ENCODE measurements at places on chromosomes 5 and 9.

DNA sequence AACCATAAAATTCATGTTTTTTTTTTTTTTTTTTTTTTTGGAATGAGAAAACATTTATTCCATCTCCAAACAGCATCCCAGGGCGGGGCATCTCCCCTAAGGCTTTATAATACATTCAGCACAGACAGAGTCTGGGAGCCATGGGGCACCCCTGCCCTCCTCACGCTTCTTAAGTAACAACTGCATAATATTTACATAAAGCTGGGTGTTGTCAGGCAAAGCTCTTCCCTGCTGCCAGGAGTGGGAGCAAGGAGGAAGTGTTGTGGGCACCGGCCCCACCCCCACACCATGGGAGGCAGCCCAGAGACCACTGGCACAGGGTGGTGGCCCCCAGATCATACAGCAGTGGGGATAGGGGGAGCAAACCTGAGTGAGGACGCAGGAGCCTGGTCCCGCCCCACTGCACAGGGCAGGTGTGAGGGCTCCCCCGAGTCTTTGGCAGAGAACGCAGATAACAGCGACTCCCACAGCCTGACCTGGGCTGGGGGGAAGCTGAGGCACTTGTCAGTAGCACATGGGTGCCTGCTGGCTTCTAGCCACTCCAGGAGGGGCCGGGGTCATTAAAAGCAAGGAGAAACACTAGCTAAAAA is 86.1 kb upstream of the CEP78 start:
- DNase-seq: no peak

DNA sequence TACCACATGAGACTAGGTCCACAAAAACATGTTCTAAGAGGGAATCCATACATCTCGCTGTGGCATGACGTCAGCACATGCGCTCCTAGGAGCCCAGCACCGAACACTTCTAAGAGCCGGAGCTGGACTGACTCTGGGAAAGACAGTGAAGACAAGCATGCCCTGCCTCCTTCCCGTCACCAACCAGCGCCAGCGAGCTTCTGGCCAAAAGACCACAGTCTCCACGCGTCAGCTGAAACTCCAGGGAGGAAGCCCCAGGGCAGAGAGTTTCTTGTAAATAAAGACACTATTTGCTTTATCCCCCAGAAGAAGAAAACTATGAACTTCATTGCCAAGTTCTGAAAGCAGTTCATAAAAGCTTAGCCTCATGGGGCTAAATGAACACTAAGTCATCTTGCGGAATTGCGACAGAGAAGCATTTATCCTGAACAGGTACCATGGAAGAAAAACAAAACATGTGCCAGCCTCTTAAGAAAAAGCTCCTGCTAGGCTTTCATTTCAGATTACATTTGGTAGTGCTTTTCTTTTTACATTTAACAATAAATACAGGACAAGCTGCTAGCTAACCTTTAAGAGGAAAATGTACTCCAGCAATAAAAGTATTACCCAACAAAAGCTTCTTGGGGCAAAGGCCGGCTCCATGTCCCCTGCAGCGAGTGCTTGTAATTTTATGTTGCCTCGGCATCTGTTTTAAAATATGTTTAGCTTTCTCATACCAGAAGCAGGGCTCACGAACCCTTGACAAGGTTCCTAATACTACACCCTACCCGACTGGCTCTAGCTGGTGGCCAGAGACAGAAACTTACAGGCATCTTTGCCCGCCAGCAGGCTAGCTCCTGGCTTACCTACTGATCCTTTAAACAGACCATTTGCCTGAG is 96.5 kb downstream of the PRRT1B start:
- DNase-seq: peak; percentile 63

- peak; percentile 10 for DNase-seq
Observed at GRCh38 chr5:167049043-167049663, 1242.3 kb upstream of the WWC1 start.

DNA sequence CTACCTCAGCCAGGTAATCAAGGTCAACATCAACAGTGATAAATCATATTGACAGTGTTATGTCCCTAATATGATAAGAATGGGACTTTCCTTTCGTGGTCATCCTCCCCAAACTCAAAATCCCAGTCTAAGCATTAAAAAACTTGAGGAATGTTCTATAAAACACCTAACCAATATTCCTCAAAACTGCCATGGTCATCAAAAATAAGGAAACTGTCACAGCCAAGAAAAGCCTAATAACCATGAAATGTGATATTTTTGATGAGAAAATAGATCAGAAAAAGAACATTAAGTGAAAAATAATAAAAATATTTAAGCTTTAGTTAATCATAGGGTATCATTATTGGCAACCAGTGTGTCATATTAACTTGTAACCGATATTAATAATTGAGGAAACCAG is 232.1 kb upstream of the ATP10B start:
- DNase-seq: no peak

- DNase-seq: no peak
Observed at GRCh38 chr9:23824830-23825591, 1.0 kb downstream of the ELAVL2 start.

DNA sequence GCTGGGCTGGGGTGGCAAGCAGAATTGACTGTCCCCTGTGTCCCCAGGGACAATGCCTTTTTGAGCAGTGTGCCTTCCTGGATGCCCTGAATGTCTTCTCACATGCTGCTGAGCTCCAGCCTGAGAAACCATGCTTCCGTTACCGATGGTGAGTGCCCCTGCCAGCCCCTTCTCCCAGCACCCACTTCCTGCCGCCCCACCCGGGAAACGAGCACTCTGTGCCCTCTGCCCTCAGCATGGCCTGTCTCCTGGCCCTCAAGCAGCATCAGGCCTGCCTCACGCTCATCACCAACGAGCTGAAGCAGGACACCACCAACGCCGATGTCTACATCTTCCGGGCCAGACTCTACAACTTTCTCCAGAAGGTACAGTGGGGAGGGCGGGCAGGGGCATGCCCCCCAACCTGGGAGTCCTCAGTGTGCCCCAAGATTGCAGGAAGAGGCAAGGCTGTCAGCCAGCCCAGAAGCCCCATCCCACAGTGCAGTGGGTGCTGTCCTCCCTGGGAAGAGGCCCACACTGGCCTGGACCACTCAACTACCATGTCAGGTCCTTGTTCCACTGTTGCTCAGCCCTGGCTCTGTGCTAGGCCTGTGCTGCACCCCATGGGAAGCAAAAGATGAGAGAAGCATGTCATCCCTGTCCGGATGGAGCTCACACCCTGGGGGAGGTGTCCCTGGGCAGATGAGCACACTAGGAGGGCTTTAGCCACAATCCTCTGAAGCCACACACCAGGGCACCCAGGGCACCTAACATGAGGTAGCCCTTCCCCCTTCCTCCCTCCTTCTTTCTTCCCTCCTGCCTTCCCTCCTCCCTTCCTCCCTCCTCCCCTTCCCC is 4.4 kb downstream of the TTC16 start:
- no peak for DNase-seq

DNA sequence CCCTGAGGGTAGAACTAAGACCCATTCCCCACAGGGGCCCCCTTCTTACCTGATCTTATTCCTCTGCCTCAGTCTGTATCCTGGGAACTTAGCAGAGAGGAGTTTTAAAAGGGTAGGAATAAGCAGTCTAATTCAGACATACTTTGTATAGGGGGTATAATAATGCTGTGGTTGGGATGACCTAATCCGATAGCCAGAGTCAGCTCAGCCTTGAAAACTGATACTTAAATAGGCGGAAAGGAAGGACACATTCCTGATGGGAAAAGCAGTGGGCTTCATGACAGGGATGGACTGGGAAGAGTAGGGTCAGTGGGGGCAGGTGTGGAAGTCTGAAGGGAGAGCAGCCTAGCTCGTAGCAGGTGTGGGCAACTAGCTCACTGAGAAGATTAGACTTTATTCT is 52.2 kb upstream of the TESK1 start:
- no peak for DNase-seq

DNA sequence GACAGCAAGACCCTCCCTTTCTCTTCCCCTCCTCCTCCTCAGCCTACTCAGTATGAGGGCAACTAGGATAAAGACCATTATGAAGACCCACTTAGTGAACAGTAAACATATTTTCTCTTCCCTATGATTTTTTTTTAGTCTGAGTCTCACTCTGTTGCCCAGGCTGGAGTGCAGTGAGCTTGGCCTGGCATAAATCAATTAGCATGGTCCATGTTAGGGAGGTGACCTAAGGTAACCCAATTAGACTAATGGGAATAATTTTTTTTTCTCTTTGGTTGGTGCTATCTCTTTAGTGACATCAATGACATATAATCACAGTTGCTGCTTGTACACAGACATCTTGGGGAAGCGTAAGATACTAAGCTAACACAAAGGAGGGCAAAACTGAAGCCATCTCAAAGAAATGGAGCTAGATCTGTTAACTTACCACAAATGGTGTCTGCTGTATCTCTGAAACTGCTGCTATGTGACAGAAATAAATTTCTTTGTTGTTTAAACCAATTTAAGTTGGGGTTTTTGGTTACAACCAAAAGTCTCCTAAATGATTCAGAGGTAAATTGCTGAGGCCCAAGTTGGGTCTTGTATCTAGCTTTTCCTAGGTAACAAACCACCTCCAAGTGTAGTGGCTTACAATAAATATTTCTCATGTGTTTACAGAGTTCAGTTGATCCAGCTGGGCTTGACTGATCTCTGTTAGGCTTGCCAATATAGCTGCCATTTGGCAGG is 13.3 kb downstream of the PKD2L2 start:
- no peak for DNase-seq

- no peak for DNase-seq
Observed at GRCh38 chr9:22240619-22241018, 206.0 kb upstream of the DMRTA1 start.

DNA sequence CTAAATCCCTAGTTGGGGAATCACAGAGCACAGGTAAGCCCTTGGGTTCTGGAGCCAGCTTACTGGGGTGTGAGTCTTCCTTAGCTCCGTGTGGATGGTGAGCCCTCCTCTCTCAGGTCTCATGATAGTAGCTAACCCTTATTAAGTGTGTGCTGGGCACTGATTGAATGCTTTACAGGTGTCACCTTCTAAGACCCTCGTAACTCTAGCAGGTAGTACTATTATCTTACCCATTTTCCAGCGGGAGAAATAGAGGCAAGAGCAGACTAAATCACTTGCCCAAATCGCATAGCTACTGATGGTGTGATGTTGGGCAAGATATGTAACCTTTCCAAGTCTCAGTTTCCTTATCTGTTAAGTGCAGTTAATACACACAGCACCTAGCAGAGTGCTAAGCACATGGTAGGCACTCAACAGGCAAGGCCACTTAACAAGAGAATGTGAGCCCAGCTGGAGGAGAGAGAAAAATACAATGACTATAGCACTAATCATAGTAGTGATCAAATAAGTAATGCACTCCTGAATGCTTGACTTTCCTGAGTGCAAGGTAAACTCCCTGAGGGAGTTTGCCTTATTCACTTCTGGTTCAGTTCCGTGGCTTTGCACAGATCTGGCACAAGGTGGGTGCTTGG is at the start of gene DCANP1:
Gene DCANP1 (minus strand): TSS at position 51 of the 632 bp plus-strand sequence. CDS start 240 bp downstream, outside the sequence.
- DNase-seq: no peak

- DNase-seq: no peak
Observed at GRCh38 chr5:103450333-103451061, 112.1 kb downstream of the NUDT12 start.

All from NCI-H2227 treated with DMSO at 0.1 percent for 48 hours (cell line).